ENCODE measurements at places on chromosomes 16 and 17.

GRCh38 chr17:82734987-82735866 lies at the start of gene FN3K:
Gene FN3K, plus strand, starts transcription at chr17:82735615. Its CDS starts 22 bp downstream, at chr17:82735637.
- peak; percentile 25 for DNase-seq

DNA sequence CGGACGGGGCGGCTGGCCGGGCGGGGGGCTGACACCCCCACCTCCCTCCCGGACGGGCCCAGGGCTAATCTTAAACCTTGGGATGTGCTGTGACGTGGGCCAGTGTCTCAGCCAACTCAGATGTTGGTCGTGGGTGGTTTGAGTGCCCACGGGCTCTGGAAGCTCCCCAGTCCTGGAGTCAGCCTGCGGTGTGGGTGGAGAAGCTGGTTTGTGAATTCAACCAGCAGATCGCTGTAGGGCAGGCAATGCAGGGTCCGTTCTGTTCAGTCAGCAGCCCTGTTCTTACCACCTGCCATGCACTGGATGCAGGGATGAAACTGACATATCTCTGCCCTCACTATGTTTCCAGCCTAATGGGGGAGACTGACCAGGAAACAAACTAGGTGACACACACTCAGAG lies 8.0 kb upstream of the ZNF500 start:
- DNase-seq: no peak

- no peak for DNase-seq
Measured at GRCh38 chr17:64626827-64627226, 35.3 kb downstream of the SMURF2 start.

DNA sequence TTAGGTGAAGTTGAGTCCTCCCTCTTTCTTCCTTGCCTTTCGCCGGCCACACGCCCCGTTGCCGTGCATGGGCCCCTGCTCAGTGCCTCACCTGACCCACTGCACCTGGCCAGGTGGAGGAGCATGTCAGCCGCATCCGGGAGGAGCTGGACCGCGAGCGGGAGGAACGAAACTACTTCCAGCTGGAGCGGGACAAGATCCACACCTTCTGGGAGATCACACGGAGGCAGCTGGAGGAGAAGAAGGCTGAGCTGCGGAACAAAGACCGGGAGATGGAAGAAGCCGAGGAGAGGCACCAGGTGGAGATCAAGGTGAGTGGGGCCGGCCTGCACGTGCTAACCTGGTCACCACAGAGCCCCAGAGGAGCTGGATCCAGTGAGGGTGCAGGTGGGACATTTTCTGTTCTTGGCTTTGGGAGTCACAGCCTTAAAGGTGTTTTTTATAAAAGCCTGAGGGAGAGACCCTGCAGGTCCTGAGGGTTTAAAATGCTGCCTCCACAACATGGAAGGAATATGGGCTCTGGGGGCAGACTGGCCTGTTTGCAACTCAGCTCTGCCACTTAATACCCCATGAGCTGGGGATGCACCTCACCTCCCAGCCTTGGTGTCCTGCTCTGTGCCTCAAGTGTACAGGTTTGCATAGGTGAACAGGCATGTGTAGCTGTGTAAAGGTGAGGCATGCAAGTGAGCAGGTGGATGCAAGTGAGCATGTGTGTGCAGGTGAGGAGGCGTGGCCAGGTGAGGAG lies 12.1 kb upstream of the DBNDD1 start:
- no peak for DNase-seq

DNA sequence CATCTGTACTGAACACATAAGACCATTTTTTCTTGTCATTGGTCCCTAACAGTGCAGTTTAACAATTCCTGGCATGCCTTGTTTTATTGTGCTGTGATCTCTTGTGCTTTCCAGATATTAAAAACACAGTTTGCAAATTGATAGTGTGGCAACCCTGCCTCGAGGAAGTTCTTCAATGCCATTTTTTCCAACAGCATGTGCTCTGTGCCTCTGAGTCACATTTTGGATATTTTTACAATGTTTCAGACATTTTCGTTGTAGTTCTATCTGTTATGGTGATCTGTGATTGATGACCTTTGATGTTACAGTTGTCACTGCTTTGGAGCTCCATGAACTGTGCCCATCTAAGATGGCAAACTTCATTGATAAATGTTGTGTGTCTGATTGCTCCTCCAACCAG lies 66.2 kb downstream of the GOSR1 start:
- DNase-seq: no peak

- no peak for DNase-seq
Measured at GRCh38 chr17:15351925-15352324, 10.5 kb upstream of the TEKT3 start.

DNA sequence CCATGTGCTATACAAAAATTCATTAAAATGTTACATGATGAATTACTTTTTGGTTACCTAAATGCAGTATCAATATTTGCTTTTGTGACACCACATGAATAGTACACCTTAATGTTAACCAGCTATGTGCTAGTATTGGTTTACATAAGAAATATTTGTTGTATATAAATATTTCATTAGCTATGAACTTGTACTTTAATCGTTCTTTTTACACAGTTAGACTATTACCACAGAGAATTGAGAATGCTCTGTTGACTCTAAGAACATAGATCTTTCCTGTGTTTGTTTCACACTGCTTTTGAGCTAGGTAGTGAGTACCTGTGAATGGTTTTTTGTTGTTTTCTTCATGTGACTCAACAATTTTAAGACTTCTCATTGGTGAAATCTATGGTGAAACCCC lies 93.4 kb downstream of the KANSL1 start:
- DNase-seq: no peak

DNA sequence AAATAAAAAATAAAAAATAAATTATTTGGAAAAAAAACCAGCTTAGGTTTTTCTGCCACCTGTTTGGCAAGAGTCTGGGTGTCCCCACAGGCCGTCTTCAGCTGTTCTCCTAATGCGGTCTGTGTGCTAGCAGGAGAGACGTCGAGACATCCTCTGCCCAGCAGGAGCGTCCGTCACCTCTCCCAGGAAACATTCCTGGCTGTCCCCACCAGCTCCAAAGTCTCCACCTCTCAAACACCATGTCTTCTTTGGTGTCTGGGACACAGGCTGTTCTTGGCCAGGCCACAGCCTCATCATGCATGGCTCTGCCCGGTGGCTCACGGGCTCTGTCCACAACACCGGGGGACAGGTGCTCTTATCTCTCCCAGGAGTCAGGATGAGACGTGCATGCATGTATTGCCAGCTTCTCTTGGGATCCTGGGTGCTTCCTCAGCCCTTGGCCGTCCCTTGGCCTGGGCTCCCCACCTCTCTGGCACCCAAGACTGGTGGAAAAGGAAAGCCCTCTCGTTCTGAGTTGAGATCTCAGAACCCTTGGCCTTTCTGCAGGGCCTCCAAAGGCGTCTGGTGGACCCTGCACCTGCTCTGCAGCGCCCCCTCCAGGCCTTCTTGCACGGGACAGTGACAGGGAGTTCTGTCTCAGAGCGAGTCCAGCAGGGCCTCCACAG lies 84.9 kb upstream of the CBX4 start:
- DNase-seq: no peak

- DNase-seq: no peak
Measured at GRCh38 chr16:3949946-3950342, 69.4 kb upstream of the CREBBP start.

DNA sequence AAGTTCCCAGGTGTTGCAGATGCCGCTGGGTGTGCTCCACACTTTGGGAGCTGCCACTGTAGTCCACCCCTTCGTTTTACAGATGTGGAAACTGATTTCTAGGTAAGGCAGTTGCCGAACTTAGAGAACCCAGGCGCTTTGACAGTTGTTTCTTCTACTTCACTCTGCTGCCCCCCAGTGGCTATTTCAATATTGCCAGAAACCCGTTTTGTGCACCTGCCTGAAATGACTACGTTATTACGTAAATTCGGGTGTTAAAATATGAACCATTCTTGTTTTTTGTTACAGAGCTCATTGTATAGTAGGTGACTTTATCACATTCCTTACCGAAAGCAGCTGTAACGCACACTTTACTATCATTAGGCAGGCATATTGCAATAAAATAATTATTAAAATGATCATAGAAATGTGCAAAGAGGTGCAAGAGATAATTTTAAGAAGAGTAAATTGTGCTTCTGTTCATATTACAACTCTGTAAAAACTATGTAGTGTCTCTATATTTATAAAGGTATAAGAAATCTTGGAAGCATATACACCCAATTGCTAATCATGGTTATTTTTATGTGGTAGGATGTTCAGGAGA lies 44.9 kb downstream of the OTOA start:
- peak; percentile 72 for DNase-seq
